ENCODE measurements at places on chromosomes 16 and 17.

- peak; percentile 43 for DNase-seq
These were observed 17.3 kb downstream of the COG1 start for GRCh38 chr17:73210002-73210678.

DNA sequence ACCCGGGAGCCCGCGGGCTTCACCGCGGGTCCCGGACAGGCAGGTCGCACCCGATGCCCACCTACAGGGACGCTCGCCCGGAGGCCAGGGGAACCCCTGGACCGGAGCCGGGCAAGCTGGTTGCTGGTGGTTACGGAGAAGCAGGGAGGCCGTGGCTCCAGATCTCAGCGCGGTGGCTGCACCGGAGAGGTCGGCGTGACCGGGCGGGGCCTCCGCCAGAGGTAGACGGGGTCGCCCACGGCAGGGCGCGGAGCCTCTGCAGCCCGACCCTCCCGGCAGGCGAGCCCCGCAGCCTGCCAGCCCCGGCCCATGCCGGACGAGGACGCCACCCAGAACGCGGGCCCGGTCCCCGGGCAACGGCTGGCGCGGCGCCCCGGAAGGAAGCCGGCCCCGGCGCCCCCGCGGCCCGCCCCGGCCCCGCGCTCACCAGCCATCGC, 341 bp downstream of the PCYT2 start:
- DNase-seq = no peak

GRCh38 chr17:72900654-72900971, 191.9 kb downstream of the SLC39A11 start:
- DNase-seq = no peak

GRCh38 chr17:43314611-43315011, 80.8 kb upstream of the RNU2-1 start:
- no peak for DNase-seq

DNA sequence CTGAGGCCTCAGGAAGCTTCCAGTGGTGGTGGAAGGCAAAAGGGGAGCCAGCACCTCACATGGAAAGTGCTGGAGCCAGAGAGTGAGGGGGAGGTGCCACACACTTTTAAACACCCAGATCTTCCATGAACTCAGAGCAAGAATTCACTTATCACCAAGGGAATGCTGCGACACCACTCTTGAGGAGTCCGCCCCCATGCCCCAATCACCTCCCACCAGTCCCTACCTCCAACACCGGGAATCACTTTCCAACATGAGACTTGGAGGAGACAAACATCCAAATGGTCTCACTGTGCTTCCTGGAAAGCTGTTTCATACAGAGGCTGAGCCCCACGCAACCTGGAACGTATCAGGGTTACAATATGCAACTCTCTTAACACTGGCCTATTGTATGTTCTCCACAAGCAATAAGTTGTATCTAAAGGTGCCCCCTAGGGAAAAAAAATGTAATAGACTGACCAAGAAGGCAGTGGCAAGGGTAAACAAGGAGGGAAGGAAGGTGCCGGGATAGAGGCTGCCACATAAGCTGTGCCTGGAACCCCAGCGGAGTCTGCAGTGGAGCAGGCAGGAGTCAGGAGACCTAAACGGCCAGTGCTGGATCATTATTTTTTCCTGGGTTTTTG, 106.7 kb upstream of the FOXF1 start:
- no peak for DNase-seq

DNA sequence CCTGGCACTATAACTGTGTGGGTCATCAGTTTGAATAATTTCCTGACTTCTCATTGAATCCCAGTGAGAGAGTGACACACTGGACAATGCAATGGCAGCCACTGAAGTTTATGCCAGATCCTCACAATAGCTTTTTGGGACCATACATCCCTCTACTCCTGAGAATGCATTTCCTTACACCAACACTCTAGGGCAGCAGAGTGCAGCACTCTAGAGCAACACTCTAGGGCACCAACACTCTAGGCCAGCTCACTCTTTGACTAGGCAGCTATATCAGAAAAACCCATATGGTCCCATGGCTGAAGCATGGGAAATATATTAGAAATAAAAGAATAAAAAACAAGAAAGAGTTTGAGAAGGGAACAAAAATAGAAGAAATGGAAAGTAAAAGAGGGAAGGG, 309.2 kb downstream of the MAP2K6 start:
- no peak for DNase-seq

DNA sequence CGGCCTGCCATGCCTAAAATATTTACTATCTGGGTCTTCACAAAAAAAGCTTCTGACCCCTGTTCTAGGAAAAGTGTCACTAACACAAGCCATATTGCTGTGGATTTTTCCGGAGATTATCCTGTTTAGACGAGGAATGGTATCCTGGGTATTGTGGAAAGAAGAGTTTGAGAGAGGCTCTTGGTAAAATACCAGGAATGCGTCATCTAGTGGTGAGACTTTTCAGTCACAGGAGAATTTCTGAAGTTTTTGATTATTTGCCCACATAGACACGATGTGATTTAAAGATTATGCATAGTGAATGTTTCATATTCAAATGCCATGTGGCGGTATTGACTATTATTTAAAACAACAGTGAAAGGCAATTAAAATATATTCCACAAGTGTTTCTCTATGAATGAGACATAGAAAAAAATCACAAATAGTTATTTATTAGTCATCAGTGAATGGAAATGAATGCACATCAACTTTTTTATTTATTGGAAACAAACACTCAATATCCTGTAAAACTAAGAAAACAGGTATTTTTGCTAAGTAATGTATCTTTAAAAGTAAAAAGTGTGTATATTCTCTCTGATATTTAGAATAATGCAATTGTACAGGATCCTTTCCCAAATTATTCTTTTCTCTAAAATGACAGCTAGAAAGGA, 7.8 kb downstream of the KRT28 start:
- DNase-seq = peak; percentile 52

- no peak for DNase-seq
These were observed 33.9 kb upstream of the GCSH start for GRCh38 chr16:81130126-81130525.

GRCh38 chr16:72977127-72977526, 70.8 kb downstream of the ZFHX3 start:
- no peak for DNase-seq

GRCh38 chr16:85173981-85174751, 61.9 kb upstream of the CIBAR2 start:
- DNase-seq = peak; percentile 89

DNA sequence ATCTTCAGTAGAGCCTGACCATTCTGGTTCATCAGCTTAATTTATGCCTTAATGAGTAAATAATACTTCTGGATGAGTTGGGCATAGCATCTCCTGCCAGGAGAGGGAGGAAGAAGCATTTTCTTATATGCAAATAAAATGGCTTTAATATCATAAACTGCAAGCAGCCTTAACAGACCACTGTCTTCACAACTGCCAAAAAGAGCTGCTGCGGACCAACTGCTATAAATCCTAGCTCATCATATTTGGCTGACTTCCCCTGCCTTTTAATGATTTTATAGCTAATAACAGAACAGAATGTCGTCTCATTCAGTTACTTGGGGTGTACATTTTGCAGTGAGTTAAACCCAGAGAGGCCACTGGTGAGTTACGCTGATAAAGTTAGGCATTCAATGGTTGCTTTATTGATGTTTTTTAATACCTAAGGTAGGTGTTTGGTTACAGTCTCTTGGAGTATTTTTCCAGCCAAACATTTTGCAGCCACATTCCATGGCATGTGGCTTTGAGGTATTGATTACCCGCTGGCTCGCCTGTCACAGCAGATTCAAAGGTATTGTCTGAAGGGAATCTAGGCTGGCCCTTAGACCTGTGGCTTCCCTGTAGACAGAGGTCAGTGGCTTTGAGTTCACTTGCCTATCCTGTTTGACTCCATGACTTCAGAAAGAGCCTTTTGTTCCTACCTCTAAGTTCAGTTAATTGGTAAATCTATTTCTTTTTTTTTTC, 16.4 kb downstream of the FAM20A start:
- no peak for DNase-seq

DNA sequence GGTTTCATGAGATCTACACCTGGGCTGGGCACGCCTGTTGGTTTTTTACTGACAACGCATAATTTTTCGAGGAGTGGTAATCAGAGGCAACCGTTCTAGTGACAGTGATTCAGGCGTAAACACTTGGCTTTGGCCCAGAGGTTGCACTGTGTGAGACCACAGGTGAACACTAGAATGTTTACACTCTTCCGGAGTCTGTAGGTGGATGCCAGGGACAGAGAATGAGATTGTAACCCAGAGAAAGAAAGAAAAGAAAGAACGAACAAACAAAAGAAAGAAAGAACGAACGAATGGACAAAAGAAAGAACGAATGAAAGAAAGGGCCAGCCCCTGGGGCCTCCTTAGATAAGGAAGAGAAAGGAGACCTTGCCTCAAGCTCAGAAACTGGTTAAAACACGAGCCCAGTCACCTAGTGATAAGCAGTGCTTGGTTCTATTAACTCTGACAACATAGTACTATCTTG, 113.2 kb downstream of the PRKCB start:
- no peak for DNase-seq

DNA sequence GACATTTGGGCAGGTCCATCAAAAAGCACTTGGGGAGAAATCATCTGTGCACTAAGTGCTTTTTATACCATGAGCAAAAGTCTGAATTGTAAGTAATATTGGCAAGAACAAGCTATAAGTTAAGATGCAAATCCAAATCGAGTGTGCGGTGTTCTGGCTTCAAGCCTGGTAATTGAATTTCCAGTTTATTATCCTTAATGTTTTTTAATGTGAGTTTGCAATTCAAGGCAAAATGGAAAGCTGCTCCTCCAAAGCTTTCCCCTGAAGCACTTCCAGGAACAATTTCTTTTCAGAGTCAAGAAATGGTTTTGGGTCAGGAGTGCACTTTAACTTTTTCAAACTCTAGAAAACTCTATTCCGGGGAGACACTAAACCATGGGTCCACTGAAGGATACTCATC, 445.7 kb downstream of the TOX3 start:
- DNase-seq = no peak

- no peak for DNase-seq
These were observed 243.5 kb downstream of the FOXL1 start for GRCh38 chr16:86821895-86822294.

DNA sequence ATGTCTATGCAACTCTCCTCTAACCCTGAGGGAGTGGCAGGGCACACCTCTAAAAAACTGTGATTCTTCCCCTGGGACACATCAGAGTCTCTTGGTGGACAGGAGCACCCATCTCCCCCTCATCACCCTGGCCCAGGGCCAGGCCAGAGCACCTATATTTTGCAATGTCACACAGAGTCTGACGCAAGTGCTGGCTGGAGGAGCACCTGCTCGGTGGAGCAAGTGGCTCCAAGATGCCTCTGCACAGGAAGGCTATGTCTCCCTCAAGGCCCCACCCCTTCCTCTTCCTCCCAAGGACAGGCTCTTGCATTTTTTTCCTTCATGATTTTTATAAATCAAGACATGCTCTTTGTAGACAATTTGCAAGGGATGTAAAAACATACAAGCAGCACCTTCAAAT, 13.3 kb downstream of the SNN start:
- DNase-seq = no peak

DNA sequence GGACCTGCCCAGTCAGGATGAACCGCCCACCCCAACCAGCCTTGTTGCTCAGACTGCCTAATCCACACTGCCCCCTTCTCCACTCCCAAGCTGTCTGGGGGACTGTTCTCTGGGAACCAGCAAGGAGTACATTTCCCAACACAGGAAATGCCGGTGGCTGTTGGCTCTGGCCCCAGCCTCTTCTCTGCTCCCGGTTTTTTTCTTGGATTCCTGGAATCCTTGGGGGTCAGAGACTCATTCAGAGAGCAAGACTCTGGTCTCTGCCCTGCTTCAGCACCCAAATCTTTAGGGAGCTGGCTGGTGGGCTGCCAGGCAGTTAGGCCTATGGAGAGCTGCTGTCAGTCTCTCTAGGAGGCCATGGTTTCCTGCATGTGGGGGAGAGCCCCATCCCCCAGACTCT, 10.8 kb upstream of the MTMR4 start:
- DNase-seq = peak; percentile 82

GRCh38 chr16:66740533-66740932, 10.9 kb downstream of the DYNC1LI2 start:
- peak; percentile 24 for DNase-seq

- DNase-seq = no peak
These were observed 8.6 kb upstream of the ACSF3 start for GRCh38 chr16:89084814-89085612.

DNA sequence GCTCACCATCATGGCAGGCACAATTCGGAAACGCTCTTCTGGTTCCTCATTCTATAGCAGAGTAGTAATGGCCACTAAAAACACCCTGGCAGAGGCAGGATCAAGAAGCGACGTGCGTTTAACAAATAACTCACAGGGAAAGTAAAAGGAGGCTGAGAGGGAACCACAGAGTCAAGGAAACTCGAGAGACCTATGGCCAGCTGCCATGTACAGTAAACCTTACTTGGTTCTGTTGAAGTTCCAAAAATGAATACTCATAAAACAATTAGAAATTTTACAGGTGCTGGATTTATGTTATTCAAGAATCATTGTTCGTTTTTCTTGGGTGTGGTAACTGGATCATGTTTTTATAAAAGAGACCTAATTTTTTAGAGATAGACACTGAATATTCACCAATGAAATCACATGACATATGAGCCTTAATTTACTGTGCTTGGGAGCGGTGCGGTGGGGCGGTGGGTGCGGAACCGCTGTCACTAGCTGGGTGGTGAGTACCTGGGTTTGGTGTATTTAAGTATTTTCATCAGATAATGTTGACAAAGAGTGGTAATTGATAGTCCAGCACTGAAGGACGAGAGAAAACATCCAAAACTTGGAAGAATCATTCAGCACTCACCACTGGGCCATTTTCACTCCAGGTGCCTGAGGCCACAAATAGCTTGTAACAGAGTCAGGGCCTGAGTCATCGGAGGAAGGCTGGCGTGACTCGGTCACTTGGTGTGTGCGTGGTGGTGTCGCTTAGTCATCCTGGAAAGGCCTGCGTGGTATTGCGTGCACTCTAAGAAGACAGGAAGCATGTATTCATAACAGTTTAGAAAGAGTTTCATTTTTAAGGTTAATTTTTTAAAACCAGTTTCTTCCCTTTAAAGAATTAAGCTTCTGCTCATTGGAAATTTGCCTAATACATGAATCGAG, 135.4 kb upstream of the CHMP6 start:
- peak; percentile 95 for DNase-seq

- DNase-seq = no peak
These were observed 3.4 kb downstream of the NAGPA start for GRCh38 chr16:5030251-5030870.

DNA sequence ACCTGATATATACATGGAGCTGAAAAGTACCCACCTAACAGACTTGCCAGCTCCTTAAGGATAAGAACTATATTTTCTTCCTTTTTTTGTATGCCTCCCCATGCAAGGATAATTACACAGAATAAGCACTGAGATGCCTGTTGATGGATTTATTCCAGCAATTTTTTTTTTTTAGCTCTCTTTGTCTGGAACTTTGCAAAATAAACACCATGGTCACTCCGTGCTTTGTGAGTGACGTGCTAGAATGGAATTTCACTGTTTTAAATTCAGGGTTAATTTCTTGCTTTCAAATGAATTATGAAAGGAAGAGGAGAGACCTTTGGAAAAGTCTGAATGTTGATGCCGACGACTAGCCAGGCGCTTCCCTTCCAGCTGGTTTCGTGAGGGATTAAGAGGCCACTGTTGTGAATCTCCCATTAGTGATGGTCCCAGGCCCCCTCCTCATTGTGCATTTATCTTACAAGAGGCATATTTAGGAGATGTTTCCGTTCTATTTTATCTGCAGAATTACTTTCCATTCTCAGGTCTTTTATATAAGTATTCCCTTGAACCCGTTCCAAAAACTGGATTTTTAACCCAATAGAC, 529.1 kb downstream of the WWOX start:
- peak; percentile 10 for DNase-seq

GRCh38 chr17:21467739-21468490, 91.8 kb downstream of the KCNJ12 start:
- no peak for DNase-seq
